ENCODE measurements at places on chromosomes 11 and 22.

DNA sequence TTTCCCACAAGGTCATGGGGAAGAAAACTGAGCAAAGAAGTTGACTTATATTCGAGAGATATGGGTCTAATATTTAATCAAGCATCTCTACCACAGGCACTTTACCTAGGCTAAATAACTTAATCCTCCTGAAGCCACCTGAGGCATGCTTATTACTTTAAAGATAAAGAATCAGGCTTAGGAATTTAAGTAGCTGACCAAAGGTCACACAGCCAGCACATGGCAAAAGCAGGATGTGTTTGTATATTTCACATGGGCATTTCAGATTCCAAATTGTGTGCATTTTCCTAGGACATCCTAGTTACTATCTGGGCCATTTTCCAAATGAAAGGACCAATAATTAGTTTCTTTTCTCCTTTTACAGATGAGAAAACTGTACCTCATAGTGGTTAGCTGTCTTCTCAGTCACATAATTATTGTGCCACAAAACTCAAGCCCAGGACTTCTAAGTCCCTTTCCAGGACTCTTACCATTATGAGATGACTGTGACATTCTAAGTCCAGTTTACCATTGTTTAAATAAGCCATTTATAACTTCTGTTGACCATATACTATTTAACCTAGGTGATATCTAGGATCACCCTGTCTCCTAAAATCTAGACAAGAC is 112.1 kb upstream of the ZC3H12C start:
- DNase-seq: peak; percentile 62

DNA sequence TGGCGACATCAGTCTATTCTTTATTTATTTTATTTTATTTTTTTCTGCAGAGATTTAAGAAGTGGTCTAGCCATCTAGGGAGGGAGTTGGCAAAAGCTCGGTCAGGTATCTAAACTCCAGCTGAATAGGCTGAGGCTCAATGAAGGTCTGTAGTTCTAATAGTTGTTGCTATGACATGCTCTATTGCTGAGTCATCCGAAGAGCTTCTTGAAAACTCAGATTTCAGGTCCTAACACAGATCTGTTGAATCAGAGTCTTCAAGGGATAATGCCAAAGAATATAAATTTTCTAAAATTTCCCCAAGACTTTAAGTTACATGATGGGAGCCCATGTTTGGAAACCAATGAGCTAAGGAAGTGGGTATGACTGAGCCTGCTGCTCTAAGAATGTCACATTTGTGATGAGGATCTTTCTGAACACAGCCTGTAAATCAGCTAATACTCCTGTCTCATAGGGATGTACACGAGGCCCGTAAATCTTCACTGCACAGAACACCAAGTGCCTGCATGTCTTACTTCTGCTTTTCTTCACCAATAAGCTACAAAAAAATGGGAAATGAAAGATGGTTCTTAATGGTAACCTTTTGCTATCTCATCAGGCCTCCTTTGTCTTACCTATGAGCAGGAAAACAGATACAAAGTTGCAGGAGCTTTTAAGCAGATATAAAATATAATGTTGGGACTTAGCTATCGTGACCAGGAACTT is 901.4 kb upstream of the API5 start:
- no peak for DNase-seq

DNA sequence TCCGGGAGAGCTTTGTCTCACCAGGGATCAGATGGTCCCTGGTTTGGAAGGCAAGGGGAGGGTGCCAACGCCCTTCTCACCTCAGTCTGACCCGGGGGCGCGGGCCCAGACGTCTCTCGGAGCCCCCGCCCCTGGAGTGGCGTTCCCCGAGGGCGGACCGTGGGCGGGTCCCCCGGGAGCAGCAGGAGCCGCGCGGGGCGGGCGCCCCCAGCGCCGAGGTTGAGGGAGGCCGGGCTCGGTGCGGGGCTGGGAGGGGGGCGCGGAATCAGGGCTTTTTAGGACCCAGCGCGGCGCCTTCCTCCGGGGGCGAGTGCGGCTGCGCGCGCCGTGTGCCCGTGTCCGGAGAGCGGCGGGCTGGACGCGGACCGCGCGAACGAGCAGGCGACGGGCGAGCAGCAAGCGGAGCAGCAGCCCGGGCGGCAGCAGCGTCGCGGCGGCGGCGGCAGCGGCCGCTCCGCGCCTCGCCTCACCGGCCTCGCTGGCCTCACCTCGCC is at the start of gene KCNC1:
Gene KCNC1 (plus strand): TSS at position 364 of the 494 bp plus-strand sequence. CDS start 1,222 bp downstream, outside the sequence.
- DNase-seq: peak; percentile 39

GRCh38 chr11:35390737-35391682 is 28.3 kb downstream of the SLC1A2 start:
- DNase-seq: no peak

GRCh38 chr22:45925811-45926351 is 51.1 kb downstream of the WNT7B start:
- DNase-seq: no peak

GRCh38 chr11:31797190-31798056 is 13.7 kb downstream of the PAX6 start:
- no peak for DNase-seq

DNA sequence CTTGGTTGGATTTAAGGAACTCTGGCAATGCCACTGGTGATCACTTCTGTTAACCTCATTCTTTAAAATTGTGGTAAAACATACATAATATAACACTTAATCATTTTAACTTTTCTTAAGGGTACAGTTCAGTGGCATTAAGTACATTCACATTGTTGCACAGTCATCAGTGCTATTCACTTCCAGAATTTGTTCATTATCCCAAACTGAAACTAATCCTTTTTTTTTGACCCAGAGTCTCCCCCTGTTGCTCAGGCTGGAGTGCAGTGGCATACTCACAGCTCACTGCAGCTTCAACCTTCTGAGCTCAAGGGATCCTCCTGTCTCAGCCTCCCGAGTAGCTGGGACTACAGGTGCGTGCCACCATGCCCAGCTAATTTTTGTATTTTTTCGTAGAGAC is 10.6 kb downstream of the ELF5 start:
- no peak for DNase-seq

- DNase-seq: no peak
These were observed 1318.9 kb downstream of the LRRC4C start for GRCh38 chr11:40140560-40140959.

GRCh38 chr22:37803195-37803638 is 4.5 kb upstream of the GCAT start:
- peak; percentile 63 for DNase-seq

All from Caco-2 (cell line).